CD4-positive, alpha-beta T cell treated with Interleukin-2 at 100 ng/mL for 4 hours (primary cell): ENCODE measurements at places on chromosomes 5 and 9.

GRCh38 chr9:26263478-26263877 lies 585.2 kb upstream of the TUSC1 start:
- DNase-seq: no peak

GRCh38 chr5:136016945-136017530 lies 11.8 kb upstream of the TGFBI start:
- DNase-seq: no peak

DNA sequence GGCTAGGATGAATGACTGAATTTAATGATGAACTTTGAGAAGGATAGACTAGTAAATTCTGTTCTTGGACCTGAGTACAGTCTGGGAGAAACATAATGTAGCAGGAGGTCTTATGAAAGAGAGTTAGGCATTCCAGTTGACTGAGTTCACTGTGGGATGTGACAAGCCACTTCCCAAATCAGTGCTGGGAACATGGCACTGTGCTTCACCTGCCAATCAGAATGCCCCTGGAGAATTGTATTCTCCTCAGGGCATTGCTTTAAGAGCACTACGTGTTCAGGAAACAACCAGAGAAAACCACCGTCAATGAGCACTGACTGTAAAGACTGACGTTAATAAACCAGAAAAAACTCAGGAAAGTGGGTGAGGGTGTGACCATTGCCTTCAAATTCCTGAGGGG lies 1.2 kb downstream of the CCDC107 start:
- DNase-seq: no peak

DNA sequence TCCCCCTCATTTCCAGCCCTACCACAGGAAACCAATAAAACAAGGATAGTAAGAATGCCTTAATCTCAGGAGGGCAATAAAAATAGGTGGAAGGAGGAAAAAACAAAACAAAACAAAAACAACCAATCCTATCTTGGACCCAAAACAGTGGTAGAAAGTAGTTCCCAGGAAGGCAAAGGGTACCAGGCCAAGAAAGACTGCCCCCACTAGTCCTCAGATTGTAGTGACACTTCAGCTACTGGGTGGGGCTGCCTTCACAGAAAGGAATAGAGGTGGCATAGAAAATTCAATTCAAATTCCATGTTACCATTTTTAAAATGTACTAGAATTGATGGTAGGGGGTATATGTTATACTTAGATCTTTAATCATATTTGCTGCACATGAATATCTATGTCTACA lies 59.3 kb downstream of the DPYSL3 start:
- no peak for DNase-seq

DNA sequence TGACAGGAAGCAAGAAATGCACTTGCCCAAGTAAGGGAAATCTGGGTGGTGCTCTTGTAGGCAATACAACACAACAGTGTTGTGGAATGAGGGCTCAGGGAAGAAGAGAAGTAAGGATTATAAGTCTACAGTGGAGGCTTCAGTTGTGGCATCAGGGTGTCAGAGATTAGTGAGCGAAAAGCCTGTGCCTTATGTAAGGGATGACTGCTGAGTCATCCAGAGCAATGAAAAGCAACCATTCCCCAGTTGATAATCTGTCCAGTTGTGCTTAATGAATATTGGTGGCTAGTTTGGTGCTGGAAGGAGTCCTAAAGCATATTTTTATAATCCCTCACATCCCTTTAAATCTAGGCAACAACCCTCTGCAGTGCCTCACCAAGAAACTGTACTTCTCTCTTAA lies 42.0 kb downstream of the FBXO38 start:
- no peak for DNase-seq

- no peak for DNase-seq
Measured at GRCh38 chr9:84317563-84317962, 23.0 kb downstream of the SLC28A3 start.
